ENCODE measurements at places on chromosomes 16 and 17. TPM values are rescaled to one million over a fixed set of nuclear protein-coding genes. Genes with fewer than 3 reads are reported as not detected.

GRCh38 chr16:87369117-87369765, 14.3 kb downstream of the FBXO31 start:
- DNase-seq: no peak
- H3K36me3 ChIP-seq: no peaks in the 10 kb centered on the region
- no peaks in the 10 kb centered on the region for H3K27me3 ChIP-seq
- H3K27ac ChIP-seq: no peak overlapping the region

- no peak overlapping the region for H3K4me3 ChIP-seq
- H3K27me3 ChIP-seq: no peaks in the 10 kb centered on the region
- peaks cover 33% of the 10 kb centered on the region for H3K36me3 ChIP-seq
- peak overlapping the region; percentile 49 for H3K27ac ChIP-seq
Measured at GRCh38 chr16:24977678-24978075, 37.5 kb downstream of the ARHGAP17 start.

- DNase-seq: no peak
- no peaks in the 10 kb centered on the region for H3K4me1 ChIP-seq
- H3K4me3 ChIP-seq: no peak overlapping the region
- no peaks in the 10 kb centered on the region for H3K27me3 ChIP-seq
- H3K36me3 ChIP-seq: no peaks in the 10 kb centered on the region
Measured at GRCh38 chr17:49076573-49077384, 55.8 kb upstream of the B4GALNT2 start.

GRCh38 chr17:32261417-32261736, 4.3 kb upstream of the RHBDL3 start:
- no peak overlapping the region for H3K27ac ChIP-seq
- H3K27me3 ChIP-seq: no peaks in the 10 kb centered on the region
- no peak for DNase-seq
- peaks cover 17% of the 10 kb centered on the region for H3K4me1 ChIP-seq
- no peak overlapping the region for H3K4me3 ChIP-seq

DNA sequence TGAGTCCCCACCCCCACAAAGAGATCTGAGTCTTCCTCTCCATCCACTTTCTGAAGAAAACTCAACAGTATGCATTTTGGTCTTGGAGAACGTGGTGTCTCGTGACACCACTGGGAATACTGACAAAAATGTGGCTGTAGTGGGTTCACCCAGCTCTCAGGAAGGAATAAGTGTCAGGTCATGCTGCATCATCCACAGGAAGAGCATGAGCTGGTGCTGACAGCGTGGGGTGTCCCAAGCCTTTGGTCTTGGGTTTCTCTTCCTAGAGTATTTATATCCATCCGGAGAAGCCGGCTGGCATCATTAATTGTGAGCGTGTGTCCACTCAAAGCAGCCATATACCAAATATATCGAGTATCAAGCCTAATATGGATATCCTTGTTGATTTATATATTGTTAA, 55.9 kb downstream of the C17orf67 start:
- DNase-seq: no peak
- H3K4me3 ChIP-seq: no peak overlapping the region
- no peak overlapping the region for H3K27ac ChIP-seq

NPIPA3 gene
- not detected for total RNA-seq

DNA sequence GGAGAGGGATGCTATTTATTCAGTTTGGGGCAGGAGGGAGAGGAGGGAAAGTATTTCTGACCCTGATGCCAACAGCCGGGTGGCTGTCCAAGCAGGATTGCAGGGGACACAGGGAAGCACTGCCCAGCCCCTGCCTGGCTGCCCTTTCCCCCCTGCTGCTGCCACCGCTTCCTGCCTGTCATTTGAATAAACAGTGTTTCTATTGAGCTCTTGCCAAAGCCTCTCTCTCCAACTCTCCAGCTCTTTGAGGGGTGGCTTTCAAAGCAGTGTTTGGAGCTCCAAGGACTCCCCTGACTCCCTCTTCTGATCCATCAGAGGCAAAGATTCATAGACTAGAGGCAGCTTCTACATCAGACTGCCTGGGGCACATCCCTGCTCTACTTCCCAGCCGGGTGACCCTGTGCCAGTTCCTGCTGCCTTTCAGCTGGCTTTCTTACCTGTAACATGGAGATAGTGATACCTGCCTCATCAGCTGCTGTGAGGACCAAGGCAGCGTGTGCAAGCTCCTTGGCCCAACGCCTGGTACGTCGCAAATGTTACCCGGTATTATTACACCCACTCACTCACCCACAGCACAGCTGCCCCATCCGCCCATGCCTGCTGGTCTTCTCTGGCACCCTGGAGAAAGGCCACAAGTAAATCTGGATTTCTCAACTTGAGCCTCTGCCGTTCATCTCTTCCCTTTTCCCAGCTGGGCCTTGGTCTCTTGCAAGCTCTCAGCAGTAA, 9.5 kb downstream of the PROCA1 start:
- peaks cover 74% of the 10 kb centered on the region for H3K36me3 ChIP-seq
- no peak overlapping the region for H3K4me3 ChIP-seq
- no peak for DNase-seq
- H3K27ac ChIP-seq: no peak overlapping the region

DNA sequence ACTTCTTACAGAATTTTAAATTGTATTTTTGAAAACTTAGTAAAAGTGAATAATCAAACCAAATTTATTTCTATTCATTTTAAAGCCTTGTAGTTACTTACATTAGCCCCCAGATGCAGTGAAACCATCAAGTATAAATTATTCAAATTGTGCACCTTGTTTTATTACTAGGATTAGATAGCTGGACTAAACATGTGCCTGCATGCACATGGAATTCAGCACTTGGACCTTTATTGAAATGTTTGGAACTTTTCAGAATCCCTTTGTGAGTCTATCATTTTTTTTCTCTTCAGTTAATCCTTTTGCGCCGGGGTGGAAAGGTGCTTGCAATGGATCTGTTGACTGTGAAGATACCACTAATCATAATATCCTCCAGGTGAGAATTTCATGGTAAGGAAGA, 4.7 kb downstream of the ZPBP2 start:
- DNase-seq: no peak
- no peak overlapping the region for H3K27ac ChIP-seq
- no peaks in the 10 kb centered on the region for H3K36me3 ChIP-seq
- H3K27me3 ChIP-seq: no peaks in the 10 kb centered on the region
- H3K4me1 ChIP-seq: no peaks in the 10 kb centered on the region

- H3K27ac ChIP-seq: no peak overlapping the region
- no peaks in the 10 kb centered on the region for H3K4me1 ChIP-seq
- no peaks in the 10 kb centered on the region for H3K36me3 ChIP-seq
- DNase-seq: no peak
- no peak overlapping the region for H3K4me3 ChIP-seq
Measured at GRCh38 chr16:50037662-50038220, 12.7 kb downstream of the CNEP1R1 start.

FOXF1 gene
- 26.0 TPM for total RNA-seq

DNA sequence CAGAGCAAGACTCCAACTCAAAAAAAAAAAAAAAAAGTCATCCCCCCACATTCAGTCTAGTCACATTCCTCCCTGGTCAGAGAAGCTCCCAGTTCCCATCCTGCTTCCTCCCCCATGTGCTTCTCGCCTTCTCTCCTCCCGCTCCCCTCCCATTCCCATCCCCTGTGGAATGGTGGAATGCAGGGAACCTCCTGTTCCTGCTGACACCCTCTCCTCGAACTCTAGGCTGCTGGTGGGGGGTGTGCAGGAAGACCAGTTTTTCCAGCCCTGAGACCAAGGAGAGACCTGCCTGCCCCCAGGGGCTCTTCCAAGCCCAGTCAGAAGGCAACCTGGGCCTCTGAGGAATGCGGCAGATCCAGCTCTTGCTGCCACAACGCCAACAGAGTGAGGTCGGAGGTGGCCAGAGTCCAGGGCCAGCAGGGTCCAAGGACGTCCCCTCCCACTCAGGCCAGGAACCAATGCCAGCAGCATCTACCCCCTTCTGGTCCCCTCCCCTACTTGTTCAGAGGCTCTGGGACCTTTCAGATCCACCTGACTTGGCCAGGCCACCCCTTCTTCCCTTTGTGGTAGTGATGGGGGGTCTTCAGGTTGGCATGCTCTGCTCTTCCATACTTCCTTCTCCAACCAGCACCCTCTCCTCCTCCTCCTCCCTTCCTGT, 39.3 kb upstream of the TAC4 start:
- H3K36me3 ChIP-seq: no peaks in the 10 kb centered on the region
- no peak for DNase-seq
- H3K4me3 ChIP-seq: no peak overlapping the region
- H3K4me1 ChIP-seq: peaks cover 13% of the 10 kb centered on the region

- no peak overlapping the region for H3K27ac ChIP-seq
- H3K4me3 ChIP-seq: no peak overlapping the region
- H3K36me3 ChIP-seq: no peaks in the 10 kb centered on the region
- no peak for DNase-seq
Measured at GRCh38 chr17:72305472-72305871, 184.7 kb downstream of the SOX9 start.

ZNF597 gene
- total RNA-seq: 2.0 TPM

HOXB6 gene
- total RNA-seq: 1.2 TPM

GRCh38 chr17:73616873-73617404, 27.3 kb downstream of the SDK2 start:
- H3K36me3 ChIP-seq: no peaks in the 10 kb centered on the region
- H3K27ac ChIP-seq: no peak overlapping the region
- peaks cover 19% of the 10 kb centered on the region for H3K4me1 ChIP-seq

GRCh38 chr17:74868908-74869255, 3.9 kb downstream of the FDXR start:
- H3K4me1 ChIP-seq: peaks cover 26% of the 10 kb centered on the region
- H3K27me3 ChIP-seq: no peaks in the 10 kb centered on the region
- no peak for DNase-seq

EPN2 gene
- 65.6 TPM for total RNA-seq

- H3K4me3 ChIP-seq: no peak overlapping the region
- H3K4me1 ChIP-seq: no peaks in the 10 kb centered on the region
- no peaks in the 10 kb centered on the region for H3K27me3 ChIP-seq
- no peak for DNase-seq
Measured at GRCh38 chr17:28471531-28472342, 1.7 kb upstream of the SLC13A2 start.

- no peaks in the 10 kb centered on the region for H3K4me1 ChIP-seq
- DNase-seq: no peak
- no peak overlapping the region for H3K27ac ChIP-seq
- H3K36me3 ChIP-seq: no peaks in the 10 kb centered on the region
Measured at GRCh38 chr17:18079543-18079942, 8.2 kb upstream of the DRG2 start.

DNA sequence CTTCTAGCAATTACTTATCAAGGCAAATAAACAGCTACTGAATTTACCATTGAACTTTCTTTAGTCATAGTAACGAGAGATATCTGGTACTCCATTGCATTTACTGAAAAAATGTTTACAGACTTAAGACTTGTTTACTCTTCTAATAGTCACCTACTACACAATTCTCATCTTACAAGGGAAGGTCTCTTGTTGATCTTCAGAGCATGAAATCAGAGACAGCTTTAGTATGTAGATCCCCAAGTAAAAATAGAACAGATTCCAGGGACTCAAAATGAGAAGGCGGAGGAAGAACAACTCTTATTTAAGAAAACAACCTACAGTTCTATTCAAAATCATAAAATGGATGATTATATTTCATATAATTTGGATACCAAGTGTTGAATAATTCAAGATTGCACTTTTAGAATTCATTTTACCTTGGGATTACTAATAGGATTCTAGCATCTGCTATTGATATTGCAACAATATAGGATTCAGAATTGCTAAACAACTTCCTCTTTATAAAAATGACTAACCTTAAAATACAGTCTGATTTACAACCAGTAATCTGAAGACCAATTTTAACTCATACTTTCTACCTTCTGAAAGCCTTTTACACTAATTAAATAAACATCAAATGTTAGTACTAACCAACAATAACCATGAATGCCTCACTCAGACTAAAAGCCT, 20.8 kb downstream of the UBE2G1 start:
- H3K4me3 ChIP-seq: no peak overlapping the region
- peaks cover 44% of the 10 kb centered on the region for H3K4me1 ChIP-seq
- H3K27me3 ChIP-seq: no peaks in the 10 kb centered on the region

- peaks cover 64% of the 10 kb centered on the region for H3K4me1 ChIP-seq
- no peaks in the 10 kb centered on the region for H3K27me3 ChIP-seq
- no peak overlapping the region for H3K27ac ChIP-seq
- no peaks in the 10 kb centered on the region for H3K36me3 ChIP-seq
Measured at GRCh38 chr17:78380370-78380769, 1.9 kb downstream of the PGS1 start.

SEZ6 gene
- total RNA-seq: not detected

KRT33B gene
- total RNA-seq: not detected

- H3K4me1 ChIP-seq: peaks cover 7% of the 10 kb centered on the region
- H3K4me3 ChIP-seq: no peak overlapping the region
Measured at GRCh38 chr16:66382171-66382965, 15.9 kb downstream of the CDH5 start.

- H3K27ac ChIP-seq: peak overlapping the region; percentile 88
- DNase-seq: no peak
- H3K4me1 ChIP-seq: peaks cover 47% of the 10 kb centered on the region
- H3K4me3 ChIP-seq: no peak overlapping the region
- no peaks in the 10 kb centered on the region for H3K36me3 ChIP-seq
Measured at GRCh38 chr17:42246515-42246914, 29.7 kb downstream of the STAT5B start.

GRCh38 chr16:86410081-86410480, 100.2 kb upstream of the FOXF1 start:
- H3K27me3 ChIP-seq: no peaks in the 10 kb centered on the region
- H3K4me1 ChIP-seq: no peaks in the 10 kb centered on the region
- no peak for DNase-seq
- H3K27ac ChIP-seq: no peak overlapping the region
- H3K4me3 ChIP-seq: no peak overlapping the region

DNA sequence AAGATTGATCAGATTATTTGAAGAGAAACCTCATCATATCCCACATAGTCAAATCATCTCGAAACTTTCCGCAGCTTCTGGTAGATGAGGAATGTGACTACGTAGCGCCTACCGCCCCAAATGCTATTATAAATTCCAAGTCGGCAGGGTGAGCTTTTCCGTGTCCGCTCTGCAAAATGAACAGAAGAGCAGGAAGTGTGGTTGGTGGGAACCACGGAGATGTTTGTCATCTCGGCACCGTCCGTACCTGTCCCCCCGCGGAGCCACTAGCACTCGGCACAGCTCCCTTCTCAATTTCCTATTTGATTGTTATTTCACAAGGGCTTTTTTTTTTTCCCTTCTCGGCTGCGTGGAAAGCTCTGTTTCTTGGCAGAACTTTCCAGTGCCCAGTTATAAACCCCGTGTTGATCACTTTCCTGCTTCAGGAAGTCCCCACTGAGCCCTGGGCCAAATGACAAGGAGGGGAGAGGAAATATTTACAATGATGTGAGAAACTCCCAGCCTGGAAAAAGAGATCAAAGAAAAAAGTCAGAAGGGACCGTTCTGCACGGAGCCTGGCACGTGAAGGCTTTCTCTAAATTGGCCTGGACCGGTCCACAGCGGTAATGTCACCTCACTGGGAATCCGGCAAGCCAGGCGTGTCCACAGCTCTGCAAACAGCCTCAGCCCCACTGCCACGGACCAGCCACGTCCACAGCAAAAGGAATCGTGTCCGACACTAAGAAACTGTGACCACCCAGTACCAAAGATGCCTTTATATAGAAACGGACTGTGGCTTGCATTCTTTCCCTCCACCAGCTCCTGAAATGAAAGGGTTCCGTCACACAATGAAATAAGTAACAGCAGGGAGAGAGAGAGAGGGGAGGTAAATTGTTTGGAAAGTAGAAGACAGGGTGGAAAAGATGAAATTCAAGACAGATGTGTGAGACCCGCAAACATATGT, 65.0 kb downstream of the MRM3 start:
- no peaks in the 10 kb centered on the region for H3K36me3 ChIP-seq
- peak overlapping the region; percentile 30 for H3K4me3 ChIP-seq
- H3K27ac ChIP-seq: peak overlapping the region; percentile 65
- H3K4me1 ChIP-seq: peaks cover 44% of the 10 kb centered on the region
- no peaks in the 10 kb centered on the region for H3K27me3 ChIP-seq
